ENCODE measurements at places on chromosomes 2 and 18.

- no peak for DNase-seq
Observed at GRCh38 chr18:12085136-12085535, 8.5 kb upstream of the ANKRD62 start.

- no peak for DNase-seq
Observed at GRCh38 chr2:176088937-176089842, 3.3 kb upstream of the HOXD13 start.

- no peak for DNase-seq
Observed at GRCh38 chr2:240111253-240111652, 24.9 kb downstream of the COPS9 start.

GRCh38 chr2:165475277-165476004, 5.9 kb downstream of the CSRNP3 start:
- DNase-seq, result no peak

- DNase-seq, result no peak
Observed at GRCh38 chr18:60180671-60181070, 191.9 kb downstream of the MC4R start.

GRCh38 chr2:96254571-96254970, 11.2 kb downstream of the TMEM127 start:
- no peak for DNase-seq

DNA sequence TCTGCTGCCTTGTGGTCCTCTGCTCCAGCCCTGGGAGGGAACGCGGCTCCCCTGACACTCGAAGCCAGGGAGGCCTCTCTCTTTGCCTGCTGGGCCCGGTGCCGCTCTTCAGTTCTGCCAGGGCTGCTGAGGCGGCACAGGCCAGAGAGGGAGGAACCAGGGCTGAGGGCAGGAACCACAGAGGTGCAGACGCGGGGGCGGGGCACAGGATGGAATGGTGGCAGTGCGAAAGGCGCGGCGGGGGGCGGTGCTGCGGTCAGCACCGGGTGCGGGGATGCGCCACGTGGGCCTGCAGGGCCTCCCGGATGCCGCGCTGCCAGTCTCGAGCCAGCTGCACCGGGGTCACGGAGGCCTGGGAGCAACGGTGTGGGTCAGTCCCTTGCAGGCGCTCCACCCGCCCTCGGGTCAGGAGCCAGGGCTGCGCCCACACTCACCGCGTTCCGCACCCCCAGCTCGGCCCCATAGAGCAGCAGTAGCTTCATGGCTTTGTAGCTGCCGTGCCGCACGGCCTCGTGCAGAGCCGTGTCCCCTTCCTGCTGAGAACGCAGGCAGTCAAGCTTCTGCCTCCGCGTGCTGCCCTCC, 4.4 kb downstream of the ANKRD23 start:
- no peak for DNase-seq

DNA sequence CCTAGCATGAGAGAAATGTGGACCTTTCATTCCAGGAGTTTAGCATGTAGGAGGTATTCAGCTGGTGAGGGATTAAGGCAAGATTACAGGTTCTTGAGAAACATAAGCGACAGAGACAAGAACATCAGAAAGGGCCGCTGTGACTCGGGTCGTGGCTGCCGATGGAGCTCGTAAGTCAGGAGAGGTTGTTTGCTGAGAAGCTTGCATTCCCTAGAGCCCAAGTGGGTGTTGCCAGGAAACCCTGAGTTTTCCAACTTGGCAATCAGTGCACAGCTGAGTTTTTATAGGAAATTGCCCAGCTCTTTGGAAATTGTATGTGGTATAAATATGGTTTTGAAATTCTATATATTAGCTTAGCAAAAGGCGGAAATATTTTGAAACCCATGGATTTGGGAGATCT, 46.4 kb upstream of the CYP1B1 start:
- no peak for DNase-seq

GRCh38 chr2:131010566-131010965, 82.7 kb downstream of the FAM168B start:
- DNase-seq, result no peak

DNA sequence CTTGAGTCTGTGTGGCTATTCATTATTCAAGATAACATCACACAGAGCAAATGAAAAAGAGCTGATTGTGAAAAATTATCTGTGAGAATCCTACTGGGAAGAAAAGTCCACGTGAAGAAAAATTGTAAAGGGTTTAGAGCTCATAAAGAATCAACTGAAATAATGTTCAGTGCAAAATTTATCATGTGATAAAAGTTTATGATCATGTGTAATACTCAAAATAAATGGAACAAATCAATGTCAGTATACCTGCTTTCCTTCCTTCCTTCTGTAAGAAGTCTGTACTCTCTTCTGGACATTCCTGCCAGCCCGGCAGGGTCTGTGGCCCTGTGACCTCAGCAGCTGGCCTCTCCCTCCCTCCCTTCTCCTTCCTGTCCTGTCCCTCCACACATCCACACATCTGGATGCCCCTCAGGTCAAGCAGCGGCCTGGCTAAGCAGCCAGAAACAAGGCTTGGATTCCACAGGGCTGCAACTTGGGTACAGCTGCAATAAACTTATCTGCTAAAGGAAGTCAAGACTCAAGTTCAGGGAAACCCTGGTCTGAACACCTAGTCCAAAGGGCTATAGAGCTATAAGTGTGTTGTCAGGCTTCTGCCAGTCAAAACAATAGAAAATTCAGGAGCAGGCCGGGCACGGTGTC, 172.1 kb downstream of the MREG start:
- DNase-seq, result no peak

GRCh38 chr2:881204-881918, 69.3 kb upstream of the SNTG2 start:
- no peak for DNase-seq

- no peak for DNase-seq
Observed at GRCh38 chr2:10340593-10340975, 37.9 kb downstream of the HPCAL1 start.

- DNase-seq, result no peak
Observed at GRCh38 chr2:66866331-66867062, 431.6 kb downstream of the MEIS1 start.

DNA sequence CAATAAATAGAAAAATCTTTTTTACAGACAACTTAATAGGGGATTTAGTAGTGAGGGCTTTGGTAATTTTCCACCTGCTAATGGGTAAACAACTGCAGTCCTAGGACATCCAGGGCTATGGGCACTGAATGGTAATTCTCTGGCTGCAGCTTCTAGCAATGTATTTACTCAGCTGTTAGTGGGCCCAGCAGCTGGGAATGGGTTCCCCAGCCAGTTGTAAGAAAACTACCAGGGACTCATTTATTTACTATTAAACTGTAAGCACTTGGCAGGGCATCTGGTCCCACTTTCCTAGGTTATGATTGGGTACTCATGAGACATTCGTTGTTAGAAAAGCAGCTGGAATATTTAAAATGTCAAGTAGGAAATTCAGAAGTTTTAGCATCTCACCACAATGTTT, 363.8 kb upstream of the TRIB2 start:
- no peak for DNase-seq

- DNase-seq, result no peak
Observed at GRCh38 chr18:811892-812375, at the start of gene YES1. Gene YES1 (minus strand): TSS chr18:812242. CDS start chr18:756827, 55,415 bp downstream.

DNA sequence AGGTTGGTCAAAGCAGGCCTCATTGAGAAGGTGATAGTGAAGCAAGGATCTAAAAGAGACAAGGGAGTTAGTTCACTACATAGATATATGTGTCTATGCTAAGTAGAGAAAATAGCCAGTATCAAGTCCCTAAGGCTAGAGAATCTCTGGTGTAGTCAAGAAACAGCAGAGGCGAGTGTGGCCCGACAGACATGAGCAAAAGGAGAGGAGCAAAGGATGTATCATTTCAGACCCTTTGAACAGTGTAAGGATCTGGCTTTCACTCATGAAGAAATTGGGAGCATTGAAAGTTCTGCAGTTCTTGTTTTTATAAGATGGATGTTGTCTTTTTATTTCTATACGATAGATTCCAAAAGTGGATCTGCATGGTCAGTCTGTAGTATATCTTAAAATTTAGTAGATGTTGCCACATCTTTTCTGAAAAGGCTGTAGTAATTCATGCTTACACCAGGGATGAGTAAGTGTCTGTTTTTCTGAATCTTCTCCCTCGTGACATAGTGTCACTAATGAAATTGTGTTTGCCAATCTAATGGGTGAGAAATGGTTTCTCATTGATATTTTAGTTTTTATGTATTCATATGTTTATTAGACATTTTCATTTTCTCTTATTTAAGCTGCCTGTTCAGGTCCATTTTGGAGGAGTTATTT, 18.8 kb downstream of the SP100 start:
- DNase-seq, result peak; percentile 57

DNA sequence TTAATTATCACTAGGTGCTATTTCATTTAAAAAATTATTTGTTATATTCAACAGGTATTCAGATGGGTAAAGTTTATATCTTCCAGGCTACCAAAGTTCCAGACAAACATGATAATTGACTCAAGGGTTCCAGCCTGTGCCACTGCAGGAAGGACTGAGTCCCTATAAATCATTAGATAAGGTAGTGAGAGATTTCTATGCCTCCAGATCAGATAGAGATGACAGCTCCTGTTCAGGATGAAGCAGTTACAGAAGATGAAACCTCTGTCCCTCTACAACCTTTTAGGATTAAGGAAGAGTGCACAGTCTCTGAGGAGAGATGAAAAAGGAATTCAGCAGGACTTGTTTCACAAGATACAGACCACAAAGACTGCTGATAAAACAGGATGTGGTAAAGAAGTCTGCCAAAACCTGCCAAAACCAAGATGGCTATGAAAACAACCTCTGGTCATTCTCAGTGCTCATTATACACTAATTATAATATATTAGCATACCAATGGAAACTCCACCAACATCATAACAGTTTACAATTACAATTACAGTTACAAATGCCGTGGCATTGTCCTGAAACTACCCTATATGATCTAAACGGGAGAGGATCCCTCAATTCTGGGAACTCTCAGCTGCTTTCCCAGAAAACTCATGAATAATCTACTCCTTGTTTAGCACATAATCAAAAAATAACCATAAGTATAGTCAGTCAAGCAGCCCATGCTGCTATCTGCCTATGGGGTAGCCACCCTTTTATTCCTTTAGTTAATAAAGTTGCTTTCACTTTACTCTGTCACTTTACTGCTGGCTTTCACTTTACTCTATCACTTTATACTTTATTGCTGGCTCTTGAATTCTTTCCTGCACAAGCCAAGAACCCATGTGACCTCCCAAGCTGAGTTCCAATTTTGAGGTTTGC, 288.5 kb downstream of the PDE11A start:
- DNase-seq, result no peak

DNA sequence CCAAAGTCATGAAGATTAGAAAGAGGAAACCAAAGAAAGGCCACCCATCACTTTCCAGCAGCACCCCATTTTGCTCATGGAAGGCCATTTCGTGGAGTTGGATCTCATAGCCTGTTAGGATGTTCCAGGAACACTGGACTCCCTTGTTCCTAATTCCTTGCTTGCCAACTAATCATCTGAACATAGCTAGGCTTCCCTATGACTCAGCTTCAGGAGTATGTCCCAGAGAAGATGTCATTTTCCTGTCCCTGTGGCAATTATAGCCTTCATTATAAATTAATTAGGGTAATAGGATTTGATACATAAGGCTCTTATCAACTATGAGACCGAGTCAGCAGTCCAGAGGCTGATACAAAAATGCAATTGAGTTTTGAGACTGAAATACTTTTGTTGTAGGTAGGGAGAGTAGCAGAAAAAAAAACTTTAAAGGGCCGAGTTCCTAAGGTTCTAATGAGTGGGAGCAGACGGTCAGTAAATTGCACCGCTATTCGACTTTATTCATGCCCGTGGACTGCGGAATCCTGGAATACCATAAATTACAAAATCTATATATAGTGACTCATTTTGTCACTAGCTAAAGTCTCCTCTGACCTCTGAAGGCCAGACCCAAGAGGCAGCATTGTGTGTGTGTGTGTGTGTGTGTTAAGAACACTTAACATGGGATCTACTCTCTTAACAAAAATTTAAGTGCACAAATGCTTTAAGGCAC, 311.8 kb downstream of the FBXO15 start:
- no peak for DNase-seq

- no peak for DNase-seq
Observed at GRCh38 chr18:76923485-76924085, 101.2 kb downstream of the ZNF236 start.

DNA sequence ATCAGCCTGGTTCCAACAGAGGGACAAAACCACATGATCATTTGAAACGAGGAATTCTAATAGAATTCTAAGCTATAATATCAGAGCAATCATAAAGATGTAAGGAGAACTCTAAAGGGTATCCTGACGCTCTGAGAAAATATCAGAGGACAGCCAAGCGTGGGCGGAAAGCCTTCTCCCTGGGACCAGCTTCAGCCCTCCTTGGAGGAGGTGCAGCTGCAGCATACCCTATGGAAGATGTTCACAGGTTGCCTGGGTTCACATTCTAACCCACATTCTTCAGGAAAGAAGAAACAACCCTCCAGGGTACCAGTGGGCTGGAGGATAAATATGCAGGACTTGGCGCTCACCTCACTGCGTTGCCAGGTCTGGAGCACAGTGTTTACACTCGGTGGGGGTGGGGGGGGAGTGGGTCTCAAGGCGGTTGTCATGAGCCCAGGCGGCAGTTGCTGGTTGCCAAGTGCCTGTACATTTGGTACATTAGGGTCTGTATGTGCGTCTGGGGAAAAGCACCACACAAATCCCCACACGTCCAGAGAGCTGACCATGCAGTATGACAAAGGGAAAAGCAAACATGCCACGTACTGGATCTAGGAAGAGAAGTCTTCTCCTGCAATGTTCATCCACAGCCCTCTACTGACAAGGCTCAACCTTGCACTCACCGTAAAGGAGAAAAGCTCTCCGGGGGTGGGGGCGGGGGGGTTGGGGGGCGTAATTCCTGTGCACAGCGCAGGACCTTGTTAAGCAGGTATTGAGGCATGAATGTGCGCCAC, 80.5 kb downstream of the CDH19 start:
- DNase-seq, result no peak

DNA sequence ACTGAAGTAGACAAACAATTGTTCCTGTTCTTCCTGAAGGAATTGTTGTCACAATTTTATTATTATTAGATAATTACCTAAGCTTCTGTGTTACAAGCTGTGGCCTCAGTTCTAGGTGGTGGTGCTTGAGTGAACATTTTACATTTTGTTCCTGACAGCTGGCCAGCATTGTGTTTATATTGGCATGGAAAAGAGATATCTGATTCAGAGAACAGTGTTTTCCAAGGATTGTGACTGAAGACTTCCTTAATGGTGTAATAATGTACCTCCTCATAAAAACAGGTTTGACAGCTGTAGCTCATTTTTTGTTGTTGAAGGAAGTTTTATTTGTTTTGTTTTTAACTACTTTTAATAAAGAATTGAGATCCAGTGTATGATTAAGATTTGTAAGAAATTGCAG, 95.2 kb downstream of the EPB41L5 start:
- DNase-seq, result no peak

Measured in CD14-positive monocyte (primary cell).